NCI-H187 treated with DMSO at 0.1 percent for 48 hours (cell line): ENCODE measurements at places on chromosomes 13 and 19.

GRCh38 chr13:79429309-79429708 lies 23.3 kb upstream of the RBM26 start:
- no peak for DNase-seq

- no peak for DNase-seq
Observed at GRCh38 chr13:26220575-26220974, 1.5 kb downstream of the RNF6 start.

DNA sequence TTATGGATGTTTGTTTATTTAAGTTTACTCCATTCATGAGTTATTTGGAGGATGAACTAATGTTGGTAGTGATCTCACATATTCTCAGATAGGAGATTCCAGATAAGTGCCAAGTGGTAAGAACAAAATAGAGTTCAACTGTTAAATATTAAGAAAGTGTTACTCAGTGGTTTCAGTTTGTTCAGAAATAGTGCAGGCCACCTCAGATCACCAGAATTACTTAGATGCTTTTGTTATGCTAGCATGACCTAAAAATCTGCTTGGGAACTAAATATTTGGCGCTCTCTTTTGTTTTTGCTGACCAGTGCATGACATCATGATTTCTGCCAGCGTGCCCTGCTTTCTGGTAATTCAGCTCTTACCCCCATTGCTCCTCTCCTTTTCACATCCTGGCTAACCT lies 15.6 kb downstream of the CLDN10 start:
- DNase-seq = no peak

- DNase-seq = no peak
Observed at GRCh38 chr19:39104186-39104596, 20.0 kb downstream of the ACP7 start.

- DNase-seq = no peak
Observed at GRCh38 chr19:30325676-30326392, 46.4 kb upstream of the ZNF536 start.

DNA sequence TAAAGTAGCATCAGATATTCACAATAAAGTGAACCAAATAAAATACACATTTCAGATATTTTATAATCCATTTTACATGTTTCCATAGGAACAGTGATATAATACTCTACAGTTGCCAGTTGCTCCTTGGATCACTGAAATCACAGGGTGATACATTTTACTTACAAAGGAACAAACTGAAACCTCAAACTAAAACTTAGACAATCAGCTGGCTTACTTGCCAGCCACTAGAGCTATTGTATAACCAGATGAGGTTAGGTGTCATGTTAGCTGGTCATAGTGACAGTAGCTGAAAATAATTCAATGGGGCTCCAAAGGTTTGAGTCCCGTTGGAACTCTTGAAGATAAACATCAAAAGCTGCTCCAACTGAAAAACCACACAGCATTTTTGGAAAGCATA lies 274.6 kb downstream of the ITGBL1 start:
- DNase-seq = no peak

- no peak for DNase-seq
Observed at GRCh38 chr19:50357178-50358100, 8.0 kb downstream of the NAPSA start.

DNA sequence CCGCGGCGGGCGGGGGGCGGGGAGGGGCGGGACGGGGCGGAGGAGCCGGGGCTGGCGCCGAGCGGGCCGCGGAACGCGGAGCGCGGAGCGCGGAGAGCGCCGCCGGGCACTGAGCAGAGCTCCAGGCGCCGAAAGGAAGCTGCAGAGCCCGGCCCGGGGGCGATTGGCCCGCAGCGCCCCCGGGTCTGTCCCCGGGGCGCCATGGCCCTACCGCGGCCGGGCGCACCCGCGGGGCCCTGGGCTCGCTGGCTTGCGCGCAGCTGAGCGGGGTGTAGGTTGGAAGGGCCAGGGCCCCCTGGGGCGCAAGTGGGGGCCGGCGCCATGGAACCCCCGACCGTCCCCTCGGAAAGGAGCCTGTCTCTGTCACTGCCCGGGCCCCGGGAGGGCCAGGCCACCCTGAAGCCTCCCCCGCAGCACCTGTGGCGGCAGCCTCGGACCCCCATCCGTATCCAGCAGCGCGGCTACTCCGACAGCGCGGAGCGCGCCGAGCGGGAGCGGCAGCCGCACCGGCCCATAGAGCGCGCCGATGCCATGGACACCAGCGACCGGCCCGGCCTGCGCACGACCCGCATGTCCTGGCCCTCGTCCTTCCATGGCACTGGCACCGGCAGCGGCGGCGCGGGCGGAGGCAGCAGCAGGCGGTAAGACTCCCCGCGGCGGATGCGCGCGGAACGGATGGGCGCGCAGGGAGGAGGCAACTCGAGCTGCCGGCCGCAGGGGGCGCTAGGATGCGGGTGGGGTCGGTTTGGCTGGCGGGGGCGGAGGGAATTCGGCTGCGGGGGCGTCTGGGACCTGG lies at the start of gene PDE4A:
PDE4A (plus strand) TSS at position 95 of the 796 bp plus-strand sequence; CDS start at position 322, 227 bp downstream.
- no peak for DNase-seq

DNA sequence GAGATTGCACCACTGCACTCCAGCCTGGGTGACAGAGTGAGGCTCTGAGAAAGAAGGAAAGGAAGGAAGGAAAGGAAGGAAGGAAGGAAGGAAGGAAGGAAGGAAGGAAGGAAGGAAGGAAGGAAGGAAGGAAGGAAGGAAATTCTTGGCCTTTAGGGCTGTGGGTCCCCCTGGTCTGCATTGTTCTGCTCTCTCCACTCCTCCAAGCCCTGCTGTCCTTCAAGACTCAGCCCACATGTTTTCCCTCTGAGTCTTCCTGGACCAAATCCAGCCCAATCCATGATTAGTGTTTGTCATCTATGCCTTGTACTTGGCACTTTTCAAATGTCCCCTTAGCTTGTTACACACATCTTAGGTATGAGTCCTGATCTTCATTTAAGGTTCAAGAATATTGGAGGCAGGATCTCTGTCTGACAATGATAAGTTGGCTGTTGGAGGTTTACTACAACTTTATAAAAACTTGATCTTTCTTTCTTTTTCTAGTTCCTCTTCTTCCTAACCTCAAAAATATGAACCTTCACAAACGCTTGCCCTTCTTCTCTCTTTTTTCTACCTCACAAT lies 48.8 kb upstream of the INTS6 start:
- no peak for DNase-seq

DNA sequence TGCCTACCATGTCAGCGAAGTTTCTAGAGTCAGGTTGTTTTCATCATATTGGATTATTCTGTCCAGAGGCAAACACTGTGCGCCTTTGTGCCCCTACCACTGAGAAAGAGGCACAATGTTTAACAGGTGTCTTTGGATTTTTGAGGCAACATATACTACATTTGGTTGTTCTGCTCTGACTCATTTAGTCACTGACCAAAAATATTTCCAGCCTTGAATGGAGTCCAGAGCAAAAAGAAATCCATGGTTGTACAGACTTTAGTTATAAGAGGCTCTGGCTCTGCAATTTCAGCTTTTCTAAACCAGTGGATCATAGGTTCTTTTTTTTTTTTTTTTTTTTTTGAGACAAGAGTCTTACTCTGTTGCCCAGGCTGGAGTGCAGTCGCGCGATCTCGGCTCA lies 35.7 kb downstream of the LACC1 start:
- no peak for DNase-seq

- no peak for DNase-seq
Observed at GRCh38 chr13:107124730-107125129, 556.8 kb upstream of the ARGLU1 start.

DNA sequence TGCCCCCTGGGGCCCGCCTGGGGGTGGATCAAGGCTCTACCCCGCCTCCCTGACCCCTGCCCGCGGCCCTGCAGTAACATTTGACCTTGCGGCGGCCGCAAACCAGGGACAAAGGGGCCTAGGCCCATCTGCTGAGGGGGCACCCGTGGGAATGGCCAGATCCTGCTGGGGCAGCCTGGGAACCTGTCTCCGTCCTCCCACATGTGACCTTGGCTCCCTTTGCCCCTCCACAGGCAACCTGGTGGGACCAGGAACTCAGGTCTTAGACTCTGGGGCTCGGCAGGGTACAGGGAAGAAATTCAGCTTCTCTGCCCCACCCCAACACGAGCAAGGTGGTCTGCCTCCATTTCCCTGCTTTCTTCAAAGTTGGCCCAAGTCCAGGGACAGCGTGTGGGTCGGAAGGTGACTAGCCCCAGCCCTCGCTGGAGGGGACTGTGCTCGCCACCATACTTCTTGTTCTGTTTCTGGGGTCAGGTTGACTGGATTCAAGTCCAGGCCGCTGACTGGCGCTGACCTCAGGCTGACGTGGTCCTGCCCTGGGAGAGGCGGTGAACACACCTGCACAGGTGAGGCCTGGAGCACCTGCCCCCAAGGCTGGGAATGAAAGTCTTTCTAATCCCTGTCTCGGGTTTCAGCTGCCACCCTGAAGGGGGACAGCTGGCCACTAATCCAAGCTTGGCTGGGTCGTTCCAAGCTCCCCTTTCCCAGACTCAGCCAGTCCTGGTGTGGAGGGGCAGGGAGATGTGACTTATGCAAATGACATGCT lies 2.5 kb upstream of the NR2F6 start:
- DNase-seq = no peak

- no peak for DNase-seq
Observed at GRCh38 chr19:4030981-4031380, 23.4 kb downstream of the PIAS4 start.

GRCh38 chr19:46210669-46211068 lies 18.9 kb upstream of the IGFL1 start:
- no peak for DNase-seq
